ENCODE measurements at places on chromosomes 5 and 9. TPM values are rescaled to one million over a fixed set of nuclear protein-coding genes. Genes with fewer than 3 reads are reported as not detected.

DNA sequence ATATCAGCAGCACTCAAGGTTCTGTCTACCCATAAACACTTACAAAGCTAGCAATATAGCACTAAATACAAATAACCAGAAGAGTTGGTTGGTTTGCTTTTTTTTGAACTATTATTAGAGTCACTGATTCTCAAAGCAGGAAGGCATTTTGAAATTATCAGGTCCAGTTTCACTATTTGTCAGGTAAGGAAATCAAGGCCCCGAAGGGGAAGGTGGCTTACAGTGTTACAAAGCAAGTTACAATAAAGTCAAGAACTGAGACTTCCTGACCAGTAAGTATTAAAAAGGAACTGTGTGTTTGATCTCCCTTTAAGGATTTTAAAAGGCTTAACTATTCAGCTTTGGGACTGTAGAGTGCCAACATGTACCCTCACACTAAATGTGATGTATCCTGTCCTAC is 10.8 kb downstream of the C5orf15 start:
- DNase-seq, result no peak

DNA sequence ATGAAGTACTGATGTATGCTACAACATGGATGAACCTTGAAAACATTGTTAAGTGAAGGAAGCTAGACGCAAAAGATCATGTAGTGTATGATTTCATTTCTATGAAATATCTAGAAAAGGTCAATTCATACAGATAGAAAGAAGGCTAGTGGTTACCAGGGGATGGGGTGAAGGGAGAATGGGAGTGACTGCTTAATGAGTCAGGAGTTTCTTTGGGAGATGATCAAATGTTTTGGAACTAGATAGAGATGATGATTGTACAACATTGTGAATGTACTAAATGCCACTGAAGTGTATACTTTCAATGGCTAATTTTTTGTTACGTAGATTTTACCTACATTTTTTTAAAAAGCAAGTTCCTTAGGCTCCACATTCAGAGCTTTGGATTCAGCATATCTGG is 14.9 kb upstream of the DELE1 start:
- DNase-seq, result peak; percentile 62

- DNase-seq, result no peak
Observed at GRCh38 chr9:117400171-117400570, 14.7 kb downstream of the ASTN2 start.

The IL3 gene
- not detected for total RNA-seq

DNA sequence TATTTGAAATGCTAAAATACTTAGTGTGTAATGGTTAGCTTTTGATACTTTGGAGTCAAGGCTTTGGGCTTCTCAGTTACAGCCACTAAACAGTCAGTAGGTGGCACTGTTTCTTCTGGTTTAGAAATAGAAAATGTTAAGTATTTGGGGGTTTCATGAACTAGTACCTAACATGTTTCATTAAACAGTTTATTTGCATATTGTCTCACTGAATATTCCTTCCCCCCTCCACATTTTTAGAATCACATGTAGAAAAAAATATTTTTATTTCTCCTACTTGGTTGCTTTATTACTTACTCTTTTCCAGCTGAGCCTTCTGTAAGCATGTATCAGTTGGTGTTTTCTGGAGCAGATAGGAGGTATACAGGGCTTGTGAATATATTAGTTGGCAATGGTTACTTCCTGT is 48.0 kb downstream of the IPO11 start:
- DNase-seq, result peak; percentile 52

DNA sequence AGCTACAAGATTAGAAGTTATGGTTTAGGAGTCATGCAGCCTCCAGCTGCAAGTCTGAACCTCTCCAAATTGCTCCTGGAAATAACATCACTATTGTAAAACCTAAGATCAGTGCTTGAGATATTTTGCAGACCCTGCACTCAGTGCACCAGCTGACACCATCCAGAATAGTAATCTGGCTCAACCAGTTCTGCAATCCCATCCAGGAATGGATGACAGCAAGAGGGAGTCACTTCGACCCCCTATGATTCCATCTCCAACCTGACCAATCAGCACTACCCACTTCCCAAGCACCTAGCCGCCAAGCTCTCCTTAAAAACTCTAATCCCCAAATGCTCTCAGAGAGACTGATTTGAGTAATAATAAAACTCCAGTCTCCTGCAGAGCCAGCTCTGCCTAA is 37.9 kb upstream of the NR4A3 start:
- no peak for DNase-seq

DNA sequence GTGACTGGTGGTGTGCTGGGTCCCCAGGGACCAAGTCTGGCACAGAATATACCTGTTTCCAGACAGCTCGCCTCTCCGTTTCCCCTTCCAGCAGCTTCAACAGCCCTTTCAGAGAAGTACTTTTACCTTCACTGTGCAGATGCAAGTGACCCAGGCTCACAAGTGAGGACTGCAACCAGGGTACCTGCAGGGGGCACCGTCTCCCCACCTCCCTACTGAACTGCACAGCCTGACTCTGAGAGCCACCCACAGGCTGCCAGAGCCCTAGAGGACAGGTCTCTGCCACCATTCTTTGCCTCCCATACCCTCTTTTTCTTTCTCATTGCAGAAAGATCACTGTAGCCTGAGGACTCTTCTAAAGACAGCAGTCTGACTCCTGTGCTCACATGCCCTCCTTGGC is 15.4 kb downstream of the IL9 start:
- DNase-seq, result no peak

- DNase-seq, result peak; percentile 42
Observed at GRCh38 chr5:135569755-135570452, 8.9 kb downstream of the CXCL14 start.

DNA sequence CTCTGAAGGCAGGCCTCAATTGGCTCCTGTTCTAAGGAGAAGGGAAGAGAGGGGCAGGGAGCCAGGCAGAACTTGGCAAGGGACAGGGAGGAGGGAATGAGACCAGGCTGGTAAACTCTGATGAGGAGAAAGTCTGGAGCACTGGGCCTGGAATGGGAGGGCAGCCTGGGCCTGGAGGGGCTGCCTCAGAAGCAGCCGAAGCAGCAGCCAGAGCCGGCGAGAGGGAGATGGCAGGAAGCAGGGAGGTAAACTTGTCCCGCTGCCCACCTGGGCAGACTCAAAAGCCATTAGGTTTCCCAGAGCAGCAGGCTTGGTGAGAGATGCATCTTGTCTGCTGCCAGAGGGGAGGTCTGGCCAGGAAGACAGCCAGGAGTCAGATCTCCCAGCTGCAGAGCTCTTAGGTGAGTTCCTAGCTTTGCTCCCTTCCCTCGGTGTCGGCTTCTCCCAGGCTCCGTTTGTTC is 37.0 kb upstream of the CRB2 start:
- no peak for DNase-seq

GRCh38 chr5:424301-425110 is 18.5 kb upstream of the EXOC3 start:
- peak; percentile 76 for DNase-seq

GRCh38 chr5:57302164-57302563 is 128.3 kb downstream of the GPBP1 start:
- peak; percentile 93 for DNase-seq

The IRGM gene
- total RNA-seq, result not detected

The UGT3A2 gene
- total RNA-seq, result 0.12 TPM

DNA sequence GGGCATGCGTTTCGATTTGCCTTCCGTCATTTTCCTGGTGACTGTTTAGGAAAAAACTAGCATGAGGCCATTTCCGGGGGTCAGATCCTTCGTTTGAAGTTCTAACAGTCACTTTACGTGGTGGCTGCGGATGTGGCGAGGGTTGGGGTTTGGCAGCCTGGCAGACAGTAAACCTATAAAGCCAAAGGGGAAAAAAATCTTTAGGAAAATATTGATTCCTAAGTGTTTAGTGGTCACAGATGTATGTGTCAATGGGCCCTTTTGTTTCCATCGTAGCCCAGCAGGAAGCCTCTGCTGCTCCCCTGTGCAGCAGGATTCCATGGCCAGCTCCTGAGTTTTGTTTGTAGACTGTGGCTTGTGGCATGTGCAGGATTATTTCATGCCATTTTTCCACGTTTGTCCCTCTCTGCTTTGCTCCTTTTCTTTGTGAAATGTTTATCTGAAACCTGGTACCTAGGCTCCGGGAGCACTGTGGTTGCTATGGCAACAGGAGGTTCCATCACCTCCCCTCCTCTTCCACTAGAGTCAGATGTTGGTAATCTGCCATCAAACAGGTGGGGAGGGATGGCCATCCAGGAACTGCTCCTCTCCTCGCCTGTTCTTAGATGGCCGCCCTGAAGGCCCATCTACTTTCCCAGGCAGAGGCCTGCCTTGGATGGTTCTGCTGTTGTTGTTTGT is 202.3 kb downstream of the AOPEP start:
- DNase-seq, result peak; percentile 91

GRCh38 chr9:135928731-135929655 is 21.6 kb upstream of the CAMSAP1 start:
- DNase-seq, result no peak

GRCh38 chr5:91687430-91687829 is 304.3 kb upstream of the ARRDC3 start:
- DNase-seq, result no peak

The TCERG1 gene
- total RNA-seq, result 43.4 TPM

DNA sequence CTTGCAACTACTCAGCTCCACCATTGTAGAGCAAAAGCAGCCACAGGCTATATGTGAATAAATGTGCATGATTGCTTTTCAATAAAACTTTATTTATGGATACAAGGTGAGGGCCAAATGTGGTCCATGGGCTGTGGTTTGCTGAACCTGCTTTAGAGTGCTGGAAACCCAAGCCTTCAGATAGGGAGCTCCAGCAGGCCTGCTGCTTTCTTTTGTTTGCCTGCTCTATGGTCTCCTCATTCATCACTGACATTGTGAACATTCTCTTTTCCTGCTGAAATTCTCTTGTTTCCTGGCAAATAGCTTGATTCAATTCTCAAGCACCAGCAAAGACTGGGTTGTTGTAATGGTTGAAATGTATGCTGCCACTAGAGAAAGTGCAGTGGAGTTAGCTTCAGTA is 26.0 kb downstream of the EGFLAM start:
- DNase-seq, result no peak

GRCh38 chr5:91343916-91344315 is 39.2 kb downstream of the ARRDC3 start:
- DNase-seq, result no peak

The TSSK1B gene
- total RNA-seq, result not detected

DNA sequence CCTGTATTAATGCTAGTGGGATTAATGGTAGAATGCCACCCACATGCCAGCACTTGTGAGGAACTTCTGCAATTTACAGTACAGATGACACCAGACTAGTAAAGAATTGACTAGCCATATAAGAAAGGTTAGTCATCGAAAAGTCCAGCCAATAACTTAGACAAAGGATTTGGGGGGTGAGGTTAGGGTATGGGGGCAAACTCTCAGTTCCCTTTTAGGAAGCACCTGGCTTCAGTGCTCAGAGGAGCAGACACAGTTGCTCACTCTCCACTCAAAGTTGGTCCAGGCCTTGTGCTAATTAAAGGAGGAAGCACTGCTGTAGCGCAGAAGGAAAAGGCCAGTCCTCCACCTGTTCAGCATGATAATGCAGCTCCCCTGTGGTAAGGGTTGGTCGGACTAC is 25.2 kb downstream of the TGFBR1 start:
- no peak for DNase-seq

DNA sequence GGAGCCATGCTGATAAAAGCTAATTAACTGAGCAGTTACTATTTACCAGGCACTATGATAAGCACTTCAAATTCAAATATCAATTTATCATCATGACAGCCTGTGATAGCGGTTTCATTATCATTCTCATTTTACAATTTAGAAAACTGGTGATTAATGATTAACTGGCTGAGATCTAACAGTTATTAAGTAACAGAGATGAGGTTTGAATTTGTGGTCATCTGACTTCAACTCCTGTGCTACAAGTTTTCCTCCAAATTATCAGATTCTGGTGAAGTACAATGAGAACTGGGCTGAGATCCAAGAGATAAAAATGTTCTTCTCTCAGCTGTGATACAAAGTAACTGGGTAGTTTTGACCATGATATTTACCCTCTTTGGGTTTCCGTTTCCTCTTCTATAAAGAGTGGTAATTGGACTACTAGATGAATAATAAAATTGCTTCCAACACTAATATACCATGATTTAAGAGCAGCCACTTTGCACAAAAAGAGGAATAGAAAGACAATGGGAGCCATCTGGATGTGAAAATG is 74.5 kb upstream of the CCNG1 start:
- DNase-seq, result no peak

DNA sequence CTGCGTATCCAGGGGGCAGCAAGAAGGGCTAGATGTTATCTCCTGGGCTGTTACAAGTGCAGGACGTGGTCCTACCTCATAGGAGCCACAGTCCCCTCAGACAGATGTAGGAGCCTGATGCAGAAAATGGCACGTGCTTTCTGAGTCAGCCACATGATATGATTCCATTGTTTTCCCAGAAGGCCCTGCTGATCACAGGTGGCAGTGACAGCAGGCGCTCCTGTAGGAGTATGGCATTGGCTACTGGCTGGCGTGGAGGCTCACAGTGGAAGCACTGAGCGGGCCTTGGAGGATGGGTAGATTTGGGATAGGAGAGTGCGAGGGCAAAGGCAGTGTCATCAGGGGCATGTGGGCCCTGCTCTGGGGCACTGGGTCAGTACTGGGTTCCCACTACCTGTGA is 21.9 kb downstream of the USP20 start:
- DNase-seq, result no peak

DNA sequence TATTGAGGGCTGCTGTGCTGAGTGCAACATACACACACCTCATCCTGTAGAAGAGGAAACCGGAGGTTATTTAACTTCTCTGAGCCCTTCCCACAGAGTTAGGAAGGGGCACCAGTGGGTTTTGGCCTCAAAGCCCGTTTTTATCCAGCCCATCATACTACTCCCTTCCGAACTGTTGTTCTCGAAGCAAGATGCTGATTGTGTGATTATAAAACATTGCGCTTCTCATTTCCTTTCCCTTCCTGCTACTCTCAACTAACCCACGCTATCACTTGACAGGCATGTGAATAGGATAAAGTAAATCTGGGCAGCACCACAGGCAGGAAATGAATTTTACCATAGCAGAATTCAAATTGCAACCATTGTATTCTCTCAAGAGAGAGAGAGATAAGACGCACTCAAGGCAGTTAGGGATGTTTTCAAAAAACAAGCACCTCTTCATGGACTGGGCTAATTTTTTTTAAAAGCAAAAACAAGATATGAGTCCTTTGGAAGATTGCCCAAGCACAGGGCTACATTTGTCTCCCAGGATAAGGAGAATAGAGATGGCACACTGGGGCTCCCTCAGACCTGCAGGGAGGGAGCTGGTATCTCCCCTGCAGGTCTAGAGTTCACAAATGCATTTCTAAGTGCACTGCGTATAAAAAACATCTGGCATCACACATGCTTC is 52.6 kb downstream of the GNA14 start:
- no peak for DNase-seq

GRCh38 chr5:29162297-29162696 is 2031.2 kb upstream of the CDH6 start:
- DNase-seq, result no peak

GRCh38 chr5:147756566-147756965 is 26.0 kb downstream of the JAKMIP2 start:
- no peak for DNase-seq

- DNase-seq, result peak; percentile 83
Observed at GRCh38 chr5:159878988-159879471, 37.3 kb upstream of the ADRA1B start.
